ENCODE measurements at places on chromosomes 3 and 15.
A peak's percentile ranks its signal among the peaks of the same experiment; 100 is the strongest.

GRCh38 chr15:68197170-68197492 lies 8.0 kb downstream of the CALML4 start:
- H3K4me3 ChIP-seq, result no peak overlapping the region
- no peaks in the 10 kb centered on the region for H3K4me1 ChIP-seq
- DNase-seq, result no peak
- no peak overlapping the region for H3K27ac ChIP-seq

GRCh38 chr15:29268706-29269484 lies 727 bp downstream of the NSMCE3 start:
- peak overlapping the region; percentile 98 for H3K27ac ChIP-seq
- peaks cover 24% of the 10 kb centered on the region for H3K4me1 ChIP-seq
- H3K27me3 ChIP-seq, result no peaks in the 10 kb centered on the region
- DNase-seq, result no peak
- H3K36me3 ChIP-seq, result no peaks in the 10 kb centered on the region
- H3K4me3 ChIP-seq, result peak overlapping the region; percentile 99

DNA sequence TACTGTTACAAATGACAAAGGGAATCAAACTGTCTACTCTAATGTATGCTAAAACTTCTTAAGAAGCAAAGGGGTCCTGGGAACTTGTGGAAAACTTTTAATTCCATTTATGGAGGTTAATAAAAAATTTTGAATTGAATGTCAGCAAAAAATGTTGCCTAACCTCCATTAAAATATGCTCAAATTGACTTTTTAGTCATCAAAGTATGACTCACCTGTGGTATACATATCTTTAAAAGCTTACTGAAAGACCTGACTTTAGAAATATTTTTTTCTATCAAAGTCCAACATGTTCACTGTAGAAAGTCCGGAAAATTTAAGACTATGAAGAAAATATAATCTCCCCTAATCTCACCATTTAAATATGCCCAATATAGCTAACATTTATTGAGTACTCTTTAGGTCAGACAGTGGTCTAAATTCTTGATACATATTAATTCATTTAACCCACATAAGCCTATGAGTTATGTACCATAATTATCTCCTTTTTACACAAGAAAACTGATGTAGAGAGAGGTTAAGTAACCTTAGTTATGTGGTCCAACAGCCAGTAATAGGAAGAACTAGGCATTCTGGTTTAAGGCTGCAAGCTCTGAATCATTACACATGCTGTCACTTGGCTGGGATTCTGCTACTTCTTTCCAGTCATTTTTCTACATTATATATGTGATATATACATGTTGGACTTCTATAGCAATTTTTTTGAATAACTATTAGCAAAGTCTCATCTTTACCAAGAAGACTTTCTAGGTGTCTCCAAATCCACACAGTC lies 83.6 kb downstream of the PDZRN3 start:
- no peak overlapping the region for H3K27ac ChIP-seq
- no peak overlapping the region for H3K4me3 ChIP-seq
- no peaks in the 10 kb centered on the region for H3K4me1 ChIP-seq
- DNase-seq, result no peak
- no peaks in the 10 kb centered on the region for H3K36me3 ChIP-seq

DNA sequence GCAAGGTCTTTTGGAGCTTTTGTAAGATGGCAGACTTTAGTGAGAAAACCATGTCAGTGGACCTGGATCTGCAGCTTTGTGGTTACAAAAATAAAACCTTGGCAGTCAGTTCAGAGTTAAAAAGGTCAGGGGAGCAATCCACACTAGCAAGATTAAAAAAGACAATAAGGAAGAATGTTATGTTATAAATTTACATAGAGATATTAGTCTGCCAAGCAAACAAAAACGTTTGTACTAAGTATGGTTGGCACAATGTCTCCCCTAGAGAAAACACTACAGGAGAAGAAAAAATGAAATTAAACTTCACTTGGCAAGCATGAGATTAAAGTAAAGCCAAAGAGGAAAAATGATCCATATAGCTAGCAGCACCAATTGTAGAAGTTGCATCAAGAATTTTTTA lies 205.0 kb downstream of the LSAMP start:
- DNase-seq, result no peak
- no peaks in the 10 kb centered on the region for H3K27me3 ChIP-seq
- no peak overlapping the region for H3K27ac ChIP-seq

GRCh38 chr3:102339671-102340070 lies 95.1 kb upstream of the ZPLD1 start:
- H3K4me3 ChIP-seq, result no peak overlapping the region
- no peaks in the 10 kb centered on the region for H3K36me3 ChIP-seq
- H3K27me3 ChIP-seq, result peaks cover 17% of the 10 kb centered on the region
- no peaks in the 10 kb centered on the region for H3K4me1 ChIP-seq

DNA sequence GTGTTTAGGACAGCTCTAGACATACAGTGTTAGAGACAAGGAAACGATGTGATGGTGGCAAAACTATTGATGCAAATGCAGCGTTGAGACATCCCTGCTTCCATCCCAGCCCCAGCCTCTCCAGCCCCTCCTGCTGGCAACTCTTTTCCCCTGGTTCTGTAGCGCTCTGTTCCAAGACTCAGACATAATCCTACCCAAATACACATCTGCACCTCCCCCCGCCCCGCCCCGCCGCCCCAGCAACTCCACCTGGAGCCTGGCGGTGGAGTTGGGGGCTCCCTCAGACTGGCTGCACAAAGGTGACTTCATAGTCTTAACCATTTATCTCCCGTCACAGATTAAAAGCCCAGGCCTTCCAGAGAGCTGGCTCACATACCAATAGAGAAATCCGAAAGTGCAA lies 7.2 kb upstream of the SEC22A start:
- no peak for DNase-seq
- peaks cover 9% of the 10 kb centered on the region for H3K27me3 ChIP-seq
- H3K27ac ChIP-seq, result no peak overlapping the region
- H3K4me3 ChIP-seq, result no peak overlapping the region

DNA sequence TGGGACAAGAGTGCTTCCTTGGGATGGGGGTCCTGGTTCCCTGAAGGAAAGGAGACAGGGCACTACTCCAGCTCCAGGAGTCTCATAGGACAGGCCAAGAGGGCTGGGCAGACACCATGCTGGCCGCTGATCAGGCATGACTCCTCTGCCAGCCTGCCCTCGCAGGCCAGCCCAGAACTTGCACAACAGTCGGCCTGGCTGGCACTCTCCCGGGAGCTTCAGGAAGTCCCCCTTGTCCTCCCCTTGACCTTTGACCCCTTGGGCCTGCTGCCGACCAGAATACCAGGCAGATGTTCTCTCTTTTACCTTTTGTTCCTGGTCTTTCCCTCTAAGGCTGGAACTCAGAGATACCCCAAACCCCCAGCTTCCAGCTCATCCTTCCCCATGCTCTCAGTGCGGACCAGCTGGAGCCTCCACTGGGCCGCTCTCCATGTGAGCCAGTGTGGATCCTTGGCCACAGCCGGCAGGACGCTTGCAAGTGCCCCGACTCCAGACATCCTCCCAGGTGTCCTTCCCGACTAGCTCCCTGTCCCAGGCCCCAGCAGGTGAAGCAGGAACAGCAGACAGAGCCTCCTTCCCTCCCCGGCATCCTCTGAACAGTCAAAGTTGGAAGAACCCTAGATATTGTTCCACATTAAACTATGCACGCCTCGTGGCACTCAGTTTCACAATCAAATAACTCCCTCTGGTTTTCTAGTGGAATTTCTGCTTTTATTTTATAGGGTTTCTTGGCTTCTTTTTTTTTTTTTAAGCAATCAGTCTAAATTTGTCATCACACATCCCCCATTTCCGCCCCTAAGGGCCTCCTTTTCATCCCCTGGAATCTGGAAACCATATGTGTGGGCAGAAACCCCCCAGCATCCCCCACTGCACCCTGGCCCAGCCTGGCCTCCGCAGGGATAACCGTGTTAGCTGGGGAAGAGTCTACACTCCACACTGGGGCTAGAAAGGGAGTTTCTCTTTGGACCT lies 15.7 kb downstream of the VPS18 start:
- no peak overlapping the region for H3K4me3 ChIP-seq
- H3K27ac ChIP-seq, result peak overlapping the region; percentile 61
- DNase-seq, result no peak
- H3K36me3 ChIP-seq, result no peaks in the 10 kb centered on the region
- no peaks in the 10 kb centered on the region for H3K27me3 ChIP-seq

- no peak for DNase-seq
- H3K4me1 ChIP-seq, result no peaks in the 10 kb centered on the region
- H3K4me3 ChIP-seq, result no peak overlapping the region
- H3K27ac ChIP-seq, result no peak overlapping the region
- H3K36me3 ChIP-seq, result no peaks in the 10 kb centered on the region
Observed at GRCh38 chr3:159804726-159805410, 183.8 kb upstream of the IL12A start.

- no peak for DNase-seq
- H3K36me3 ChIP-seq, result no peaks in the 10 kb centered on the region
- H3K27ac ChIP-seq, result no peak overlapping the region
- H3K4me3 ChIP-seq, result no peak overlapping the region
Observed at GRCh38 chr3:97742036-97742435, 22.5 kb upstream of the ARL6 start.

DNA sequence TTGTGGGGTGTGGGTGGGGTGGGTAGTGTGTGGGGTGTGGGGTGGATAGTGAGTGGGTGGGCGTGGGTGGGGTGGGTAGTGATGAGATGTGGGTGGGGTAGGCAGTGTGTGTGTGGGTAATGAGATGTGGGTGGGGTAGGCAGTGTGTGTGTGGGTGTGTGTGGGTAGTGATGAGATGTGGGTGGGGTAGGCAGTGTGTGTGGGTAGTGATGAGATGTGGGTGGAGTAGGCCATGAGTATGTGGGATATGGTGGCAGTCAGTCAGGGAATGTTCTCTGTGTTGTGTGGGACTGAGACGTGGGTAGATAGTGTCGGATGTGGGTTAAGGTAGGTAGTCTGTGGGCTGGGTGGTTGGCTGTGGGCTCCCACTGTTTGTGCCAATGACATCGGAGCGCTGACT lies 7.1 kb downstream of the MINAR1 start:
- H3K4me3 ChIP-seq, result no peak overlapping the region
- no peak overlapping the region for H3K27ac ChIP-seq
- DNase-seq, result no peak
- H3K4me1 ChIP-seq, result no peaks in the 10 kb centered on the region

GRCh38 chr15:50046159-50046558 lies 72.9 kb downstream of the ATP8B4 start:
- peaks cover 5% of the 10 kb centered on the region for H3K4me1 ChIP-seq
- H3K4me3 ChIP-seq, result no peak overlapping the region
- peaks cover 54% of the 10 kb centered on the region for H3K36me3 ChIP-seq
- no peak for DNase-seq
- peaks cover 2% of the 10 kb centered on the region for H3K27me3 ChIP-seq

GRCh38 chr3:135456108-135456790 lies 509.3 kb upstream of the PPP2R3A start:
- no peaks in the 10 kb centered on the region for H3K36me3 ChIP-seq
- no peak for DNase-seq
- H3K4me3 ChIP-seq, result no peak overlapping the region

DNA sequence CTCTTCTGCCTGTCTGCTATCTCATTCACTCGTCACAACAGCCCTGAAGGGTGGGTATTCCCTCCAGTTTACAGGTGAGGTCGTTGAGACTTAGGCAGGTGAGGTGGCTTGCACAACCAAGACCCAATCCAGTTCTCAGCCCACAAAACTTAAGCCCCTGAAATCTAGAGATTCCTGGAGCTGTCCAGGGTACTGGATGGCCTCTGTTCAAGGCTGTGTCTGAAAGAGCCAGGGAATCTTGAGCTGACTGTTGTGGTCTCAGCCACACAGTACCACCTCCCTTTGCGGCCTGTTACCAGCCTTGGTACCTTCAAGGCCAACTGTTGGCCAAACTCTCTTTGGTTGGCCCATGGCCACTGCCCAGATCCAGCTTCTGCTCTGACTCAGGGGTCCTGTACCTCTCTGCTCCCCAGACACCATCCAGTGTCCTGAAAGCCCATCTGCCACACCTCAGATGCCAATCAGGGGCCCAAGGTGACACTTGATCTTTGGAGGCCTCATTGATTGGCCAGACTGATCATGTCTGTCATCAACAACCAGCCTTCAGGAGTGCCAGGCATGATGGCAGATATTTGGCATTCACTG lies 10.9 kb upstream of the FAM107A start:
- peaks cover 14% of the 10 kb centered on the region for H3K4me1 ChIP-seq
- H3K4me3 ChIP-seq, result no peak overlapping the region
- H3K27ac ChIP-seq, result no peak overlapping the region
- no peaks in the 10 kb centered on the region for H3K36me3 ChIP-seq

- H3K27ac ChIP-seq, result no peak overlapping the region
- no peak for DNase-seq
- peaks cover 5% of the 10 kb centered on the region for H3K36me3 ChIP-seq
Observed at GRCh38 chr3:111359261-111360030, 182.6 kb upstream of the CD96 start.

DNA sequence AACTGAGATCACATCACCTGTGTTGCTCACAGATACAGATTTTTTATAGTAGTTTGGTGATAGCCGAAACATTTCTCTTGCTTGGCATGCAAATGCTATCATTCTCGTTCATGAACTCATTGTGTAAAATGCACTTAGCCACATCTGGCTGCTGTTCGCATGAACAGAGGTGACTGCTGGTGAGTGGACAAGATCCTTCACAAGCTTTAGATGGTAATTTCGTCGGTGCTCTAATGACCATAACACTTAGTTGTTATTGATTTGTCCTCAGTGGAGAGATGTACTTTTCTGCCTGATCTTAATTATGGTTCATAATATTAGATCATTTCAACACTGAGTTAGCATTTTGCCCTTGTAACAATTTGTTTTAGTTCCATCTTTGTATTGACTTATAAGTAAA lies 13.8 kb downstream of the LRRN1 start:
- no peak for DNase-seq
- H3K4me3 ChIP-seq, result no peak overlapping the region
- no peaks in the 10 kb centered on the region for H3K27me3 ChIP-seq

DNA sequence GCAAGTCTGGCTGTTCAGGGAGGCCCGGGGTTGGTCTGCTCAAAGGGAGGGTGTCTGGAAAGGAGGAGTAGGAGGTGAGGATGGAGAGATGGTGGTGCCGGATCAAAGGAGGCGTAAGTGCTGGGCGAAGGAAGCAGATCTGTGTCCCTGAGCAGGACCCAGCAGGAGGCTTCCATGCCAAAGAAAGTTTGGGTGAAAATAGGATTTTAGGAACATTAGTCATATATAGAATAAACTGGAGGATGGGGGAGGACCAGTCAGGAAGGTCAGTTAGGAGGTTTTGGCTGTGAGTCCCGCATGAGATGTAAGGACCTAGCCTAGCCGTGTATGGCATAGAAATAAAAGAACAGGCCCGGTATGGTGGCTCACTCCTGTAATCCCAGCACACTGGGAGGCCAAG lies 28.6 kb upstream of the VPS8 start:
- H3K4me3 ChIP-seq, result no peak overlapping the region
- no peak overlapping the region for H3K27ac ChIP-seq
- H3K36me3 ChIP-seq, result peaks cover 3% of the 10 kb centered on the region
- H3K27me3 ChIP-seq, result peaks cover 25% of the 10 kb centered on the region
- peaks cover 32% of the 10 kb centered on the region for H3K4me1 ChIP-seq

Data from activated naive CD8-positive, alpha-beta T cell treated with anti-CD3 and anti-CD28 coated beads, Interleukin-2, amount 10 ng/mL, durations not matched to agents 7 days and 5 days (primary cell).